ENCODE measurements at places on chromosomes 4 and X.
A peak's percentile ranks its signal among the peaks of the same experiment; 100 is the strongest.

GRCh38 chr4:145782756-145783155 lies 102.8 kb downstream of the C4orf51 start:
- H3K4me1 ChIP-seq: no peaks in the 10 kb centered on the region
- no peak for DNase-seq
- no peaks in the 10 kb centered on the region for H3K27me3 ChIP-seq
- no peak overlapping the region for H3K27ac ChIP-seq
- H3K36me3 ChIP-seq: peaks cover 3% of the 10 kb centered on the region

GRCh38 chr4:25440478-25441030 lies 63.5 kb downstream of the ANAPC4 start:
- peak; percentile 22 for DNase-seq
- no peaks in the 10 kb centered on the region for H3K27me3 ChIP-seq
- no peak overlapping the region for H3K4me3 ChIP-seq
- peaks cover 16% of the 10 kb centered on the region for H3K4me1 ChIP-seq

DNA sequence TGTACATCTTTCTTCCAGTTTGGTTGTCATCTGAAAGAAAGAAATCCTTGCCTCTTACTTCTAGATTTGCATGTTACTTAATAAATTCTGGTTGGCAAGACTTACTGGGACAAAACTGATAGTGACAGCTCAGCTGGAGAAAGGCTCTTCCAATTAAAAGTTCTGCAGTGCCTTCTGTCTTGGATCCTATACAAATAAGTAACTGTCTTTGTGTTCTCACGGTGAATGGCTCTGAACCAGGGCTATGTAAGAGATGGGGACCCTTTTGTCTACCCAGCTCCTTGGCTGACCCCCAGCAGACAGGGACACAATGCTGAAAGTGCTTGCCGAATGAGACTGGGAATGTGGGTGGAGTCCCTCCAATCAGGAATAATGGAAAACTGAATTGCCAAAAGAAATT lies 89.5 kb downstream of the AASDH start:
- H3K27me3 ChIP-seq: no peaks in the 10 kb centered on the region
- DNase-seq: no peak
- H3K36me3 ChIP-seq: no peaks in the 10 kb centered on the region
- no peak overlapping the region for H3K4me3 ChIP-seq
- H3K27ac ChIP-seq: no peak overlapping the region

GRCh38 chr4:101264993-101265815 lies 82.1 kb downstream of the PPP3CA start:
- no peak overlapping the region for H3K27ac ChIP-seq
- no peaks in the 10 kb centered on the region for H3K27me3 ChIP-seq
- no peaks in the 10 kb centered on the region for H3K4me1 ChIP-seq
- no peak overlapping the region for H3K4me3 ChIP-seq
- no peaks in the 10 kb centered on the region for H3K36me3 ChIP-seq

GRCh38 chr4:89834486-89835209 lies 2.3 kb downstream of the SNCA start:
- H3K4me3 ChIP-seq: no peak overlapping the region
- H3K27ac ChIP-seq: no peak overlapping the region
- no peaks in the 10 kb centered on the region for H3K27me3 ChIP-seq
- H3K36me3 ChIP-seq: no peaks in the 10 kb centered on the region
- no peak for DNase-seq

DNA sequence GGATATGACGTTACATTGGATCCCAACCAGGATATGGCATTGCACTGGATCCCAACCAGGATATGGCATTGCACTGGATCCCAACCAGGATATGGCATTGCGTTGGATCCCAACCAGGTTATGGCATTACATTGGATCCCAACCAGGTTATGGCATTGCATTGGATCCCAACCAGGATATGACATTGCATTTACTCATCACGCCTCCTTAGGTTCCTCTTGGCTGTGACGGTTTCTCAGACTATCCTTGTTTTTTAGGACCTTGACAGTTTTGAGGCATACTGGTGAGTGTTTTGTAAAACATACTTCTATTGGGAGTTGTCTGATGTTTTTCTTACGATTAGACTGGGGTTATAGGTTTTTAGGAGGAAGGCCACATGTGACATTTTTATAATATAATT lies 5.4 kb upstream of the ACSL1 start:
- H3K36me3 ChIP-seq: no peaks in the 10 kb centered on the region
- no peak overlapping the region for H3K27ac ChIP-seq
- no peak overlapping the region for H3K4me3 ChIP-seq
- DNase-seq: no peak

GRCh38 chr4:2839060-2839459 lies 4.6 kb upstream of the ADD1 start:
- H3K36me3 ChIP-seq: peaks cover 28% of the 10 kb centered on the region
- H3K4me1 ChIP-seq: peaks cover 31% of the 10 kb centered on the region
- no peak overlapping the region for H3K4me3 ChIP-seq
- no peak overlapping the region for H3K27ac ChIP-seq
- no peaks in the 10 kb centered on the region for H3K27me3 ChIP-seq

DNA sequence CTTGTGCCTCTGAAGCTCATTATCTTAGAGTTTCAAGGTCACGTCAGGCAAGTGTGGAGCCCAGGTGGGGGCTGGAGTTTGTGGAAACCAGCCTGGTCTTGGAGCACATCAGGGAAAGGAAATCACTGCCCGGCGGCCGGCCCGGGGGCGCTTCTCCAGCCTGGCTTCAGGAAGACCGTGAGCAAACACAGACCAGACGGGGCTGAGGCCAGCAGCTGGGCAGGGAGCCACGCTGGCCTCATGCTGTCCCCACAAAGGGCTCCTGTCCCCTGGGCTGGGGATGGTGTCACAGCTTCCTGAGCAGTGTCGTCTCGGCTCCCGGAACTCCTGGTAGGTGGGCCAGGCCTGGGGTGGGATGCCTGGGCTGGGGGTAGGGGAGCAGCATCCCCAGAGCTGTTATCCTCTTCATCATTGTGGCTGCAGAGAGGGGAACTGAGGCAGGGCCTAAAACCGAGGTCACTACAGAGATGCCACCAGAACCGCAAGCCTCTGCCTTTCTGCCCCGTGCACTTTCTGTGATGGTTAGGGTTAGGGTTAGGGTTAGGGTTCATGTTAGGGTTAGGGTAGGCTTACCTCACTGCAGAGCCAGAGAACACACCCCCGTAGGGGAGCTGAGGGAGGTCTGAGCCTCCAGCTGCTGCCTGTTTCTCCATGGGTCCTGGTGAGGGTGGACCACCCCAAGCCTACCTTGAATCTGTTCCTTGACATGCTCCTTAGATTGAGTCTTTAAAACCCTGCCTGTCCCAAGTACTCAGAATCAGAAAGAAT lies 77.5 kb downstream of the HTRA3 start:
- no peak overlapping the region for H3K27ac ChIP-seq
- peaks cover 29% of the 10 kb centered on the region for H3K4me1 ChIP-seq
- no peak for DNase-seq
- H3K27me3 ChIP-seq: no peaks in the 10 kb centered on the region
- H3K4me3 ChIP-seq: no peak overlapping the region

GRCh38 chr4:38179690-38180377 lies 219.6 kb downstream of the PTTG2 start:
- DNase-seq: peak; percentile 68
- H3K36me3 ChIP-seq: no peaks in the 10 kb centered on the region
- no peak overlapping the region for H3K27ac ChIP-seq
- peaks cover 3% of the 10 kb centered on the region for H3K4me1 ChIP-seq
- no peaks in the 10 kb centered on the region for H3K27me3 ChIP-seq
- H3K4me3 ChIP-seq: no peak overlapping the region

GRCh38 chr4:133855001-133855400 lies 346.6 kb downstream of the PABPC4L start:
- DNase-seq: no peak
- no peak overlapping the region for H3K27ac ChIP-seq
- no peak overlapping the region for H3K4me3 ChIP-seq
- H3K27me3 ChIP-seq: no peaks in the 10 kb centered on the region

DNA sequence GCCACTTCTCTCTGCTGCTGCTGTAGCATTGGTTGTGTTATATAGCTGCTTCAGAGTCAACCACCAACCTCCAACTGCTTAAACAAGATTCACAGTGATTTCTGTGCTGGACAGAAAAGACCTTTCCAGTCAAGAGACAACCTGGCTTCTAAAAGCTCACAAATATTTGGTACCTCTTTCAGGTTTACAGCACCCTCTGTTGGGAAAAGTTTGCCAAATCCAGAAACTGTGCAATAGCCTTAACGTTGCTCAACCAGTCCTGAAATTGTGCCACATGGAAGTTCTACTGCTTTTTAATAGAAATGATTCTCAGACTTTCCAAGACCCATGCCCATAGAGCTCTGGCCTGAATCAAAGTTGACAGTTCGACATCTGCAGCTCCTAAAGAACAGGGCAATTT lies 842.1 kb upstream of the HTR2C start:
- no peak overlapping the region for H3K27ac ChIP-seq
- H3K4me1 ChIP-seq: no peaks in the 10 kb centered on the region
- no peak for DNase-seq
- H3K36me3 ChIP-seq: no peaks in the 10 kb centered on the region
- peaks cover 5% of the 10 kb centered on the region for H3K27me3 ChIP-seq

- H3K27me3 ChIP-seq: no peaks in the 10 kb centered on the region
- H3K36me3 ChIP-seq: no peaks in the 10 kb centered on the region
- no peaks in the 10 kb centered on the region for H3K4me1 ChIP-seq
- H3K27ac ChIP-seq: no peak overlapping the region
- H3K4me3 ChIP-seq: no peak overlapping the region
Observed at GRCh38 chrX:70995338-70995737, 64.4 kb upstream of the SLC7A3 start.

DNA sequence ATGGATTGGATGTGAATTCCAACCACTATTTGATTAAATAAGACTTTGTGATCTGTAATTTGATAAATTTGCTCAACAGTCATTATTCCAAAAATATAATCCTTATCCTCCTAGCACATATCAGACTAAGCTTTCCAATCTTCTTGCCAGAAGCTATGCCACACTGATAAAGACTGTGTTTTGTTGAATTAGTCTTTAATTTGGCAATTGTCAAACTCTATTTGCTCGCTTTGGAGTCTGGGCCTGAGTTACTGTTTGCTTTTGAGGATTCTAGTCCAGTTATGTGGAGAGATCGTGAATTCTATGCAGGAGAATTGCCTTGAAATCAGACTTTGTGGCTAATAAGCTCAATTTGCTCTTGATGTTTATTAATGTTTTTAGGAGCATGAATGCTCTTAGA lies 10.9 kb upstream of the RNF150 start:
- no peak for DNase-seq
- H3K27me3 ChIP-seq: no peaks in the 10 kb centered on the region
- no peak overlapping the region for H3K4me3 ChIP-seq
- H3K36me3 ChIP-seq: no peaks in the 10 kb centered on the region
- H3K27ac ChIP-seq: no peak overlapping the region

DNA sequence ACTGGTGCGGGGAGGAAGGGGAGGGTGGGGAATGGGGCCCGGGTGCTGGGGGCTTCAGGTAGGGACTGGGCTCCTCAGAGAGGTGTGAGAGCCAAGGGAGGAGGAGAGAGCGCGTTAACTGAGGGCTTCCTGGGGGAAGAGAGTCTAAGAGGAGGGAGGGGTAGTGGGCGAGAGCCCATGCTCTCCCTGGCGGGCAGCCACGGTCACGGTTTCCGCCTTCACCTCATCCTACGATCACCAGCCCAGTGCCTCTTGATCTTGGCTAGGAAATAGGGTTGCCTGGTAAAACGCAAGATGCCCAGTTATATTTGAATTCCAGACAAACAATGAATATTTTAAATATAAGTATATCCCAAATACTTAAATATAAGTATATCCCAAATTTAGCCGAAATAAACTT lies 60.8 kb upstream of the GRPEL1 start:
- no peak for DNase-seq
- H3K4me3 ChIP-seq: no peak overlapping the region

DNA sequence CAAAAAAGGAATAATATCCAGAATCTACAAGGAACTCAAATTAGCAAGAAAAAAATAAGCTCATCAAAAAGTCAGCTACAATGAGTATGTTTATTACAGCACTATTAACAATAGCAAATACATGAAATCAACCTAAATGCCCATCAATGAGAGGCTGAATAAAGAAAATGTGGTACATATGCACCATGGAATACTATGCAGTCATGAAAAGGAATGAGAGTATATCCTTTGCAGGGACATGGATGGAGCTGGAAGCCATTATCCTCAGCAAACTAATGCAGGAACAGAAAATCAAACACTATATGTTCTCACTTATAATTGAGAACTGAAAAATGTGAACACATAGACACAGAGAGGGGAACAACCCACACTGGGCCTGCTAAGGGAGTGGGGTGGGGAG lies 178.4 kb upstream of the IRS4 start:
- H3K27me3 ChIP-seq: no peaks in the 10 kb centered on the region
- H3K36me3 ChIP-seq: no peaks in the 10 kb centered on the region
- DNase-seq: no peak
- H3K4me1 ChIP-seq: no peaks in the 10 kb centered on the region
- no peak overlapping the region for H3K27ac ChIP-seq

DNA sequence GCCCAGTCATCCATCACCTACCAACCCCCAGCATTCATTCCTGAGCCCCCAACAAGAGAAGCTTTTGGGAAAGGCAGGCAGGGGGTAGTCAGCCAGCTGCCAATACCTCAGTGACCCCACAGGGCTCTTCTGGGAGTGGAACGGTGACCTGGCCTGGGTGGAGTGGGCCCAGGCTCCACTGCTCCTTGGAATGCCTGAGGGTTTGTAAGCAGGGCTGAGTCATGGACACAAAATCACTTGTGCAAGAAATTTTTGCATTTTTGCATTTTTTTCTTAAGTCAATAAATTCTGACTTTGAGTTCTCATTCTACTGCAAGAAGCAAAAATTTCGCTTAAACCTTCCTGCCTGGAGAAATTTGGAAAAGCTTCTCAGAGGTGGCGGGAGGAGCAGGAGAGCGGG lies 18.5 kb downstream of the SORCS2 start:
- H3K4me1 ChIP-seq: peaks cover 34% of the 10 kb centered on the region
- peaks cover 4% of the 10 kb centered on the region for H3K36me3 ChIP-seq
- H3K27me3 ChIP-seq: no peaks in the 10 kb centered on the region
- no peak overlapping the region for H3K4me3 ChIP-seq

- DNase-seq: no peak
- H3K27me3 ChIP-seq: no peaks in the 10 kb centered on the region
- peaks cover 19% of the 10 kb centered on the region for H3K36me3 ChIP-seq
- H3K4me3 ChIP-seq: peak overlapping the region; percentile 70
Observed at GRCh38 chrX:71253253-71254091, 468 bp downstream of the ZMYM3 start.

DNA sequence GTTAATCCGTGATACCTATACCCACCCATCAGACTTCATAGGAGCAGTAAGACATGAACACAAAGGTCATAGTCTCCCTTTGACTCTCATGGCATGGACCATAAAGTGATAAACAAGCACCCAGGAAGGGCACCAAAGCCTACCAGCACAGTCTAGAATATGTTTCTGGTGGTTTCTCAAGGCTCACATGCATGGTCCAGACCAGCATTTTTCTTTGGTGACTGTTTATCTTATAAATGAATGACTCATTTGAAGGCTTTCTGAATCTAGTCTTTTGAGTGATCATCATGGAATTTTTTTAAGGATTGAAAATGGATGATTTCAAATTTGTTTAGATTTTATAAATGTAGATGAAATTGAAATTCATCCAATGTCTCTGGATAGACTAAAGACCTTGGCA lies 32.0 kb upstream of the AMELX start:
- no peaks in the 10 kb centered on the region for H3K4me1 ChIP-seq
- DNase-seq: no peak
- H3K27ac ChIP-seq: no peak overlapping the region
- no peaks in the 10 kb centered on the region for H3K36me3 ChIP-seq
- H3K4me3 ChIP-seq: no peak overlapping the region

All from spinal cord (tissue), 10 donors.